Right cardiac atrium (tissue), 5 donors: ENCODE measurements at places on chromosomes 2 and 18. TPM values are rescaled to one million over a fixed set of nuclear protein-coding genes. Genes with fewer than 3 reads are reported as not detected.

Gene CMPK2
- total RNA-seq, result 3.3 TPM

Gene SPC25
- 0.46 TPM for total RNA-seq

Gene DHRS9
- total RNA-seq, result 44.7 TPM

Gene SERPINB5
- total RNA-seq, result not detected

Gene CHRND
- not detected for total RNA-seq
